Stomach (tissue), 19 donors: ENCODE measurements at places on chromosomes 5 and 9. TPM values are rescaled to one million over a fixed set of nuclear protein-coding genes. Genes with fewer than 3 reads are reported as not detected.
A peak's percentile ranks its signal among the peaks of the same experiment; 100 is the strongest.

Gene LTC4S
- total RNA-seq: 9.6 TPM

Gene DOCK2
- 50.2 TPM for total RNA-seq

Gene ADCY2
- 7.5 TPM for total RNA-seq

Gene IL3
- total RNA-seq: not detected

Gene FRMPD1
- 0.18 TPM for total RNA-seq

Gene MSMP
- not detected for total RNA-seq

Gene SLC6A18
- total RNA-seq: not detected

Gene ISOC1
- total RNA-seq: not detected

DNA sequence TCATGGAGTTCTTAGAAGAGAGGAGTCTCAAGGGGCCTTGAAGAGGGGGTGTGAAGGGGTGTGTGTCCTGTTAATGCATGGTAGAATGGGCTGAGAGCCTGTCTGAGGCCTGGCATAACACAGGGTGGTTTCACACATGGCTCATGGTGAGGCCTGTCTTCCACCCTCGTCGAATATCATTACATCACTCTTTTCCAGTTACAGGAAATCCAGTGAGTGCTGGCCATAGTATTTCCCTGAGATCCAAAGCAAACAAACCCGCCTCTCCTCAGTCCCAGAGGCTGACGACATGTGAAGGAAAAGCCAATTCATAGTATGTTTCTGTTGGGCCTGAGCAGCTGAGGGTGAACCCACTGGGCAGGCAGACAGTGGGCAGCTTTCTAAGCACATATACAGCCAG, 159.4 kb upstream of the NR3C1 start:
- DNase-seq: peak; percentile 70

DNA sequence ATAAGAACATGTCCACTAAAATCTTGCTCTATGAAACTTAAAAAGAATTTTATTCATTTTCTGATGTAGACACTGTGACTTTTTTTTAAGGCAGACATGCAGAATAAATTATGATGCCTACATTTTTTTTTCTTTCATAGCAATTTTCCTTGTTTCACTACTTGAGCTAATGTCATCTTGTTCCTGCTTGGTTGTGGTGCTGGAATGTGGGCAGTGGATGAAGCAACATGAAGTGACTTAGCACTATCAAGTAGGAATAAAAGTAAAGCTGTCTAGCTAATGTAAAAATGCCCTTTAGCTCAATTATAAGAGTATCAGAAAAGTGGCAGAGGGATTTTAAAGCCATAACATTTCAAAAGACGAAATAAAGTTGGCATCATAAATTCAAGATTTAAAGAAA, 191.0 kb downstream of the ADAMTS6 start:
- no peak for DNase-seq

DNA sequence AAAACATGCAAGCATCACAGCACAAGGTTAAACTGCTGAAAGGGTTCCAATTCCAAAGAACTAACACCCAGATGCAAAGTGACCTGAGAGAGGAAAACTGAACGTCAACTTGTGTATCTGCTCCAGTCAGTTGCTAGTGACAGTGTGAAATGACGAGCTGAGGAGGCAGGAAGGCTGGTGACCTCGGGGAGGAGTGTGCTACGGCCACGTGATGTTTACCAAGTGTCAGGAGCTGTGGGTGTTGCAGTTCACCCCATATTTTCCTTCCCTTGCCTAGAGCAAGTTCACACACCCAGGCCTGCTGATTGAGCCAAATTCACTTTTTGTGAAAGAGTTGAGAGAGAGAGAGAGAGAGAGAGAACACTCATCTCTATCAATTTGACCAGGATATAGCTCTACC, 231.6 kb upstream of the ANKH start:
- DNase-seq: no peak

DNA sequence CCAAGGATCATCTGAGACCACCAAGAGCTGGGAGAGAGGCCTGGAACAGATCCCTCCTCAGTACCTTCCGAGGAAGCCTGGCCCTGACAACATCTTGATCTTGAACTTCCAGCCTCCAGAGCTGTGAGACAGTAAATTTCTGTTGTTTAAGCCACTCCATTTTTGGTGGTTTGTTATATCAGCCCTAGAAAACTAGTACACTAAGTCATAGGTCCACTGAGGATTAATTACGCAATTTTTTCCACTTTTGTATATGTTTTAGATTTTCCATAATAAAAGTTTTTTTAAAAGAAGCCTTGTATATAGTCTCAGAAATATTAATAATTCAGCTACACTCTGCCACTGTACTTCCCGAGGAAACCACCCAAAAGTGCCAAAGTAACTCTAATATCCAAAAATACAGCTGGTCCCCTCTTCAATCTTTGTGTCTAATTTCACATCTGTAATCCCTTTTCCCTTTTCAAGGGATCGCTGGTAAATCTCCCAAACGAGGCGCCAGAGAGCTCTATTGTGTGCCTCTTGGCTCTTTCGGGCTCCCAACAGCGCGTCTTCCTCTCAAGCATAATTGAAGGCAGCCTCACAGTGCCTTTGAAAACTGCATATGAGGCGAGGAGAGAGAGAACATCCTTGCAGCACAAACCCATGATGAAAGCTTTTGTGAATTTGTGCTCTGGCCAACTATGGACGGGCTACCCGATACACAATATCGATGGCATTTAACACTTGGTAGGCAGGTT, 32.7 kb downstream of the PRUNE2 start:
- no peak for DNase-seq

DNA sequence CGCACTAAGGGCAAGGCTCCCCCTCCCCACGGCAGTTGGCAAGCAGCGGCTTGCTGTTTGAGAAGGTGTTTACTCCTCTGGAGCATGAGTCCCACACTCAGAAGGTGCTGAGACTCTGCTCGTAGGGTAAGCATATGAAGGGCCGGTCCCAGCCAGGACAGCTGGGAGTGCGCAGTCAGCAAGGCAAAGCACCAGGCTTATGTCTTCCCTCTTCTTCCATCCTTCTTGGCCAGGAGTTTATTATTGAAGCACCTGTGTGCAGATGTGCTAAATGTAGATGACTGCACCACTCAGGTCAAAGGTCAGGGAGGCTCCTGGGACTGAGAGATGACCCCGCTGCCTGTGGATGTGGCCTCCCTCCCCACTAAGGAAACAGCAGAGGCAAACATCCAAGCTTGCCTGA, 27.0 kb upstream of the CDKN2AIPNL start:
- no peak for DNase-seq

- no peak for DNase-seq
These were observed 345.7 kb upstream of the SLC30A5 start for GRCh38 chr5:68748101-68748500.

- peak; percentile 3 for DNase-seq
These were observed 6.7 kb downstream of the BRD3 start for GRCh38 chr9:134061019-134061687.

DNA sequence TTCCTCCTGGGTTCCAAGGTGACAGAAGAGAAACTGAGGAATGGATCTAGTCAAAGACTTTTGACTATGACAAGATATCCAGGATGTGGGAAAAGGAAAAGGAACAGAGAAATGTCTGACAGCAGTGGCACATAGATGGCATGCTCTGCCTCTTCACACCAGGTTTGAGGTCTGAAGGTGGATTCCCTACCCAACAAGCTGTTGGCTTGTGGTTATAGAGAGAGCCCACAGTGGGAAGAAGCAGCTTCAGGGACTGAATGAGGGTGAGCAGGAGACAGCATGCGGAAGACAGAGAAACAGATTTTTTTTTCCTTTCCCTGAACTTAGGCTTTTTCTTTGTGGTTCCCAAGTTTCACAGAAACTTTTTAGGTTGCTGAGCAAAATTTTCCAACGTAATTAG, 20.6 kb downstream of the IFNW1 start:
- no peak for DNase-seq

GRCh38 chr5:140595538-140596300, 31.1 kb downstream of the SLC35A4 start:
- no peak for DNase-seq

DNA sequence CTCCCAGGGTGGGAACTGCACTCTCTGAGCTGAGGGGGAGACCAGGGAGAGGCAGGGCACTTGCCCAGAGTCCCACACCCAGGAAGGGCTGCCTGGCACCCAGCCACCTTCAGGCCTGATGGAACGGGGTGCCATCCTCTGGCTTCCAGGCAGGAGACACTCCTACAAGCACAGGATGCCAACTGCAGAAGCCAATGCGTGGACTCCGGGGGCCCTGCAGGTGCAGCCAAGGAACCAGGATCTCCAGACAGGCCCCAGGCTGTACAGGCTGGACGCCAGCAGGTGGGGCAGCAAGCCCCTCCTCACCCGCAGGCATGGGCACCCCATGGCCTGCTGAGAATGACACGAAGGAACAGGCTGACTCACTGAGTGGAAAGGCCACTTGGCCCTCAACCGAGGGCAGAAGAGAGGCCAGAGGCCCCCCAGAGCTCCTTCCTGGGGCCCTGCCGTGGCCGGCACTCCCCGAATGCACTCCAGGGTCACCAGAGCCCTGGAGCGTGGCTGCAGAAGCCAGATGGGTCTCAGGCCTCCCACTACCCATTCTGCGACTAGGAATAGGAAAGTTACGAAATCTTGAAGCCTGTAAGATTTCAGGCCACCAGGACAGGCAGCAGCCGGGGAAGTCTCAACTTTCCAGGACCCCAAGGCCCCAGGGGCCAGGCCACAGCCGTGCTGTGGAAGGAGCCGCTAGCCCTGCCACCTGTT, 15.7 kb downstream of the NACC2 start:
- no peak for DNase-seq

DNA sequence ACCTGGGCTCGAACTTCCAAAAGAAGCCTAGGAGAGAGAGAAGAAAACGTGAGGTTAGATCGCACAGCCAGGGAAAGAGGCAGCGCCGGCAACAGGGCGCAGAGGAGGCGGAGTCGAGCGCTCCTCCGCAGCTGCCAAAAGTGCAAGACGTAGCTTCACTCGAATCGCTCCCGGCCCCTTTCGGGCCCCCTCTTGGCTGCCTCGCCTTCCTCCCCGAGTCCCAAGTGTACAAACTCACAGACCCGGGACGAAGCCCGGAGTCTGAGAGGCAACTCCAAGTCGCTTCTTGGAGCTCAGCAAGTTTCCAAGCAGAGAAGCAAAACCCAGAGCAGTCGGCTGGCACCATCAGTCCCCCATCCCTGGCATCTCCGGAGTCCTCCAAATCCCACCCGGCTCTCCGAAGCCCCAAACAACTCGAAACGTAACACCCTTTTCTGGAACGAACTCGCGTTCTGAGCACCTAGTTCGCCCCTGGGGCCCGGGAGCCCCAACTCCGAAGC, 1.2 kb downstream of the MIER3 start:
- peak; percentile 66 for DNase-seq

DNA sequence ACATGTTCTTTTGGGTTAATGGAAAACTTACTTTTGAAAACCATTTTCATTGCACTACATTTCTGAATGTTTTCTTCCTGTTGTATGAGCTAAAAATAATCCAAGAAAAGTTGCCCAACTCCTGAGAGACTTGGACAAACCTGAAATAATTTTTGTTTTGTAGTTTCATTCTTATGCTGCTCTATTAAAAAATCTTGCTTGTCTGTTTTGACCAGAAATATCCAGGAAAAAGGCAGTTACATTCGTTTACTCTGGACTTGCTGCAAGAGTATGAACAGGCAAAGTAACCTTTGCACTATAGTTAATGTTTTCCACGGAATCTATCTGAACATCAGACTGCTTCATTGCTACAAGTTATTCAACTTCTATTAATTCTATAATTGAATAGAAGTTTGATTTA, 200.1 kb upstream of the DAB2 start:
- DNase-seq: no peak

DNA sequence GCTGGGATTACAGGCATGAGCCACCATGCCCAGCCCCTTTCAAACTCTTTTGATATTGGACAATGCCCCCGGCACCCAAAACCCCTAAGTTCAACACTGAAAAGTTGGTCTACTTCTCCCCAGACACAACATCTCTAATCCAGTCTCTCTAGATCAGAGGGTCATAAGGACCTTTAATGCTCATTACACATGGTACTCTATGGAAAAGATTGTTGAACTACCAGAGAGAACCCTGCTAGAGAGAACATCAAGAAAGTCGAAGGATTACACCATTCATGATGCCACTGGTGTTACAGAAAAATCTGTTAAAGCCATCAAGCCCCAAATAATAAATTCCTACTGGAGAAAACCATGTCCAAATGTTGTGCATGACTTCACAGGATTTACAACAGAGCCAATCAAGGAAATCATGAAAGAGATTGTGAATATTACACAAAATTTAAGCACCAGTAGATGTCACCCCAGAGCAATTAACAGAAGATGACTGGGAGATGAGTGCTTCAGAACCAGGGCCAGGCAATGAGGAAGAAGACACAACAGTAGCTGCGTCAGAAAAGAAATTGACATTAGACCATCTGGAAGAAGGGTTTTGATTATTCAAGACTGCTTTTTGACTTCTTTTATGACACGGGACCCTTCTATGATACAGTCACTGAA, 28.3 kb upstream of the NIPAL4 start:
- DNase-seq: peak; percentile 82

DNA sequence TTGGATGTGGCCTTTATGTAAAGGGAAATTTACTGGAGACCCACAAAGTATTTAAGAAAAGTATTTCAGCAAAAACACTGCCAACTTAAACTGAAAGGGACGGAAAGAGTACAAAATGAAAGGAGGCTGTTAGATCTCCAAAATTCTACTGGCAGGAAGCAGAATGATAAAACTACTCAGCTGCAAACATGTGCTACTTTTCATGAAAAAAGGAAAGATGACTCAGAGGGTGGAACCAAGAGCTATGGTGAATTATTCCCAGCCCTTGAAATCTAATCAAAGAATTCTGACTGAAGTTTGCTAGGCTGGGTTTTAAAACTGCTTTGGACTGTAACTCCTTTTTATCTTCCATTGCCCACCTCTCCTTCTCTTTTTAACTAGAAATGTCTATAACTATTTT, 58.6 kb upstream of the ZBED3 start:
- DNase-seq: no peak

DNA sequence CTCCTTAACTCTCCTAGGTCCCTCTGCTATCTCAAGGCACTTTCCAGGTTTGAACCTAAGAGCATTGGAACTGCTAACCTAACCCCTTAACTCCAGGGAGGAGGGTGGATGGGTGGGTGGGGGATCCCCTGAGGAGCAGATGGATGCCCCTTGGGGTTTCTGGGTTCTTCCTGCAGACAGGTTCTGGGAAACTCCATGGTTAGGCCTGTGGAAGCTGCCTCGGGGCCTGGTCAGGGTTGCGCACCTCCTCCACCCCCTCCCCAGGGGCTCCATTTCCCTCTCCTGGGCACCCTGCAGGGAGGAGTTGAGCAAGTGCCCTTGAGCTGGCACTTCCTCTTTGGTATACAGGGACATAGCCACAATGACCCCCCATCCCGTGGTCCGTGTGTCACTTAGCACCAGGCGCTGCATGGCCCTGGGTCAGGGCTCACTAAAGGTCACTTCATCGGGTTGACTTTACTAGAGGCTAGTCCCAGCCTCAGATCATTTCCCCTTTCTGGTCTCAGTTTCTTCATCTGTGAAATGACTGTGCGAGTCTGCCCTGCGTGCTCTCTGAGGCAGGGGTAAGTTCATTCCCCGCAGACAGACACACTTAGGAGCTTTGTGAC, 16.0 kb downstream of the CXXC5 start:
- DNase-seq: no peak

- peak; percentile 95 for DNase-seq
These were observed at the start of gene FNBP1 for GRCh38 chr9:130042885-130043653. FNBP1 (minus strand) TSS chr9:130043189; CDS start chr9:130042975, 214 bp downstream.
